HuH-7.5 (cell line): ENCODE measurements at places on chromosomes 3 and 15.

DNA sequence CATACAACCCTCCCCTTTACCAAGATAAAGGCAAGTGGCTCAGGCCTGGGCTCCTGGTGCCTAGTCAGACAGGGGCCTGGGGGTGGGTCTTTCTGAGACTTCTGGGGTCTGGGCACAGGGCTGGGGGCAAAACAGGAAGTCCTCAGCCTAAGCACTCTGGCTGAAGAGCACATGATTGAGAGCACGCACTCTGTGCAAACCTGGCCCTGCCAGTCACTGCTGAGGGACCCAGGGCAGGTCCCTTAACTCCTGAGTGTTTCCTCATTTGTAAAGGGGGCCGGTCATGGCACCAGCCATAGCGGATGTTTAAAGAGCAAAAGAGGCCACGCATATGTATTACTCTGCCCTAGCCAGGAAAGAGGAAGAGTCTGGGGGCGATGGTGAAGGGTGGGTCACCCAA, 16.0 kb downstream of the TKT start:
- no peak for DNase-seq

- DNase-seq, result no peak
Measured at GRCh38 chr3:24296441-24297205, 198.0 kb downstream of the THRB start.

DNA sequence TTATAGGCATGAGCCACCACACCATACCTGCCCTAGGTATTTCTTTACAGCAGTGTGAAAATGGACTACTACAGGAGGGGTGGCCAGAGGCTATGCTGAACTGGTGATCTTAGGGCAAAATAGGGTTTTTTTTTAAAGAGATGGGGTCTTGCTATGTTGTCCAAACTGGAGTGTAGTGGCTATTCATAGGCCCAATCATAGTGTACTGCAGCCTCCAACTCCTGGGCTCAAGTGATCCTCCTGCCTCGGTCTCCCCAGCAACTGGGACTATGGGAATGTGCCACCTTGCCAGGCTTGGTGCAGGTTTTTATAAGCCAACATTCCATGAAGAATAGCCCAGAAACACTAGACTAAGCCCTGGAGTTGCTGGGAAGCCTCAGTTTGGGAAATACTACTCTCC, 28.6 kb upstream of the TSC22D2 start:
- no peak for DNase-seq

DNA sequence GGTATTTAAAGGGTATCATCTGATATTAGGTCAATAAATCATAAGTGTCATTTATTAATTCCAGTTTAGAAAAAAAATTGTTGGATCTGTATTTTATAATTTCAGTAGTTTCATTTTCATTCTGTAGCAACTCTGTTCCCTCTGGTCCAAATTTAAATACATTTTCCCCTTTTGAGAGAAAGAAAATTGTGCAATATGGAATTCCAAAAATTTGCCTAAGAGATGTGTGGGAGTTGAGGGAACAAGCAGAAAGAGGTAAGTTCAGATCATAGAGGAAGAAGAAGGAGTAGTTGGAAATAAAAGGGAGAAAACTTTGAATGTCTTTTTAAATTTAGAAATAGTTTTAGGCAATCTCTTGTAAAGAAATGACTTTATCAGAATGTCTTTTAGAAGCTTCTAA, 48.9 kb upstream of the MME start:
- no peak for DNase-seq
